ELF-1 (cell line): ENCODE measurements at places on chromosomes 11 and 22.

DNA sequence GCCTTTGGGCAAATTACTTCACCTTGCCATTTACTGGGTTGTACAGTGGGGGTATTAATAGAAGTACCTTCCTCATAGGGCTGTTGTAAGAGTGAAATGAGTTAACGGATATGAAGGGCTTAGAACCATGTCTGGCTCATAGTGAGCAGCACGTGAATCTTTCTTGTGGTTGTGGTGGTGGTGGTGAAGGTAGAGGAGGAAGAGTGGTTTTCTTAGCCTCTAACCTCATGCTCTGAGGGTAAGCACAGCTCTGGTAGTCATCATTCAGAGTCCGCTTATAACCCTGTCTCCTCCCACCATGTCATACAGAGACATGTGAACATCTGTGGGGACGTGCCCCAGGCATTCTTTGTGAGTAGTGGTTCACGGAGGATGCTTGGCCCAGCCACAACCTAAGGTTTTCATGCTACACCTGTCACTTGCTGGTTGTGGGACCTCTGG, 43.6 kb downstream of the TEAD1 start:
- DNase-seq = no peak

DNA sequence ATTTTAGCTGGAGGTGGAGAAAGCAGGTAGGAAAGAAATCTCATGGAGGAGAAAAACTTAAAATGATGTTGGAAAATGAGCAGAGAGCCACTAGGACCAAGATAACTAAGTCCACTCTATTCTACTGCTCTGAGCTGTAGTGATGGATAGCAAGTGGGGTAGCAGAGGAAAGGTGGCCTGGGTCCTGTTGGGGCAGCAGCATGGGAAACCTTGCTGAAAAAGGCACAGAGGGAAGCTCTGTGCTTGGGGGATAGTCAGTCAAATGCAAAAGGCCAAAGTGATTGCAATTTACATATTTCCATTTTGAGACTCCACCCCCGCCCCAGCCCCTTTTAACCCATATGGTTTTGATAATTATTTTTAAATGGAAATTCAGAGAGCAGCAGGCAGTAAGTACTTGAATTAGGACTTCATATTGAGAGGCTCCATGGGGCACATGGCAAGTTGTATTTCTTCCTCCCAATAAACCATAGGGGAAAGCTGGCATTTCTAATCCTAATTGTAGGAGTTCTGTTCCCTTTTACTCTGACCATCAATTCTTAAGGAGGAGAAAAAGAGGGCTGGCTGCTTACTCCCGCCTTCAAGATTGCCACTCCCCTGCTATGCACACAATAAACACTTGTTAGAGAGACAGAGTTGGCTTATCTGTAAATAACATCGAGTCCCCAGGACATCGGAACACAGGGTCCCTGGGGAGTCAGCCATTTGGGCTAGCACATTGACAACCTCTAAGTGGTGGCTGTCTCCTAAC, 1341.5 kb upstream of the TENM4 start:
- DNase-seq = peak; percentile 14

- DNase-seq = no peak
Measured at GRCh38 chr11:119172513-119172912, 4.0 kb downstream of the NLRX1 start.

DNA sequence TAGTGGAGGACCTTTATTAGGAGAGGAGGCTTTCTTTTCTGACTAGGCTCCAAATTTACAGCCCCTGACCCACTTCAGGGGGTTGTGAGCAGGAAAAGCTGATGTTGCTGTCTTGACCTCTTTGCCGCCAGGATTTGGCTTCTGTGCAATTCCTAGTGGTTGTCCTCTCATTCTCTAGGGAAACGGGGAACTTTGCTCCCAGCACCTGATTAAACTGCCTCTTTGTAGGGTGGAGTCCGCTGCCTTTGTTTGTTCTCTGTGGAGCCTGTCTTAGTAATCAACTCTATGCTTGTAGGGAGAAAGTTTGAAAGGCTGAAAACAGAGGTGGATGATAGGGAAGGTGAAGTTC, 16.3 kb downstream of the CTNND1 start:
- DNase-seq = peak; percentile 64

DNA sequence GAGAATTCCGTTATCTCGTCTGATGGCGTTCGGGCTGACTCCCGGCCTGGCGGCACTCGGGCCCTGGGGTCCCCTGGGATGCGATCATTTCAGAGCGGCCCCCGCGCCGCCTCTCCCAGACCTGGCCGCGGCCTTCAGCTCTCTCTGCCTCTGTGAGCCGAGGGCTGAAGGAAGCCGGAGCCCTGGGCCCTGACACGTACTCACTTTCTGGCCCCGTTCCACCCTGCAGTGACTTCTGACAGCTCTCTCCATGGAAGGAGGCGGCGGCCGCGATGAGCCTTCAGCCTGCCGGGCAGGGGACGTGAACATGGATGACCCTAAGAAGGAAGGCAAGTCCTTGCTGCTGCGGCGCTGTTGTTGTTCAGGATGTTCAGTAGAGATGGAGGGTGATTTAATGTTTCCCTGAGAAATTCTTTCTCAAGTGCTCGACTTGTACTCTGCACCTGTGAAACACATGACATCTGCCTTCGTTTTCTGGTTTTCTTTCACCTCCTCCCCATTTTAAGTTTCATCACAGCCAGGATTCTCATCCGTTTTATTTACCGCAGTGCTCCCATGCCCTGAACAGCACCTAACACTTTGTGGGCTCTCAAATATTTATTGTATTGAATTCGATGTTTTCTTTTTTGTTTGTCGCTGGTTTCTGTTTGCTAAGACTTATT, 612 bp downstream of the GTSE1 start:
- no peak for DNase-seq

- DNase-seq = peak; percentile 72
Measured at GRCh38 chr11:123653827-123654565, 428 bp downstream of the SCN3B start.

- DNase-seq = no peak
Measured at GRCh38 chr11:130407978-130408377, 20.4 kb downstream of the ADAMTS8 start.

DNA sequence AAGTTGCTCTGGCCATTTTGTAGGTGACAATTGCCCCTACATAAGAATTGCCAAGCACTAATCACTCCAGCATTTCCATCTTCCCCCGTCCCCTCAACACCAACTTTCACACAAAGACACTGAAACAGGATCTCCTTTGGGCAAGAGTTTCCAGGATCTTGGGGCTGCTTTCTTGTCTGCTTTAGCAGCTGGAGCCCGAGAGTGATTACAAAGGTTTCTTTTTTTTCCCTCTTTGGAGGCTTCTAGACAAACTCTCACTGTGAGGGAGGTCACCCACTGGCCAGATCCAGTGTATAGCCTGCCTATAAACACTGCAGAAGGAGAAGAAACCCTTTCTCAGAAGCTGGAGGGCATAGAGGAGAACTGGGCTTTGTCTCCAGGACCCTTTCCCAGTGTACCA, 92.5 kb downstream of the APIP start:
- DNase-seq = no peak

DNA sequence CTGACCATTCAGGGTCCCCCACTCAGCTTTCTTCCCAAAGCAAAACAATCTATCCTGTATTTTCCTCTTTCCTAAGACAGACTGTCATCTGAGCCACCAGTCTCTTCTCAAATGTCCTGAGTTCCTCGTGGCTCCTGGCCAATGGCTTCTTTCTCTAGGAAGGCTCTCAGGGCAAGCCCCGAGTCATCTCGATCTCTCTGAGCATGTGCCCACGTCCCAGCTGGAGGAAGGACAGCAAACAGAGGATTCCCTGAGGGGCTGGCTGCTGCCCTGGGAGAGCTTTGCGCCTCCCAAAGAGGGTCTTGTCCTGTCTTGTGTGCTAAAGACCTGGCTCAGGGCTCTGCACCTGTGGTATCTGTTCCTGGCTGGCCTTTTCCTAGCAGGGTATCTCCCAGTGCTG, 8.3 kb downstream of the SLC37A2 start:
- no peak for DNase-seq

DNA sequence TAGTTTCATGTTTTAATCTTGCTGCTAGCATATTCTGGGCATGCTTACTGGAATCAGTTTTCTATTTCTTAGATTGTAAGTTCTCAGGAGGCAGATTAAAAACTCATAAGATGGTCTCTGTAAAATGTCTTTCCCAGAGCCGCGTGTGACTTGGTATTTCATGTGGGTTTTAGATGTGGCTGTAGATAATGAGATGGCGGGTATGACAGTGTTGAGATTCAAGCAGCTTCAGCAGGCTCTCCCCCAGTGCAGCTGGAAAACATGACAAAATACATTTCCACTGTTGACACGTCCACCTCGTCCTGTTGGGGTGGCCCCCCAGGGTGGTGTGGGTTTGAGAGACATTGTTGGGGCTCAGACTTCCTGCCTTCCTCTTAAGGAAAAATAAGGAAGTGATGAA, 106.8 kb downstream of the KIRREL3 start:
- no peak for DNase-seq

GRCh38 chr11:123069908-123070821, 8.2 kb upstream of the HSPA8 start:
- no peak for DNase-seq

- no peak for DNase-seq
Measured at GRCh38 chr11:89504270-89504669, 13.1 kb upstream of the NOX4 start.

DNA sequence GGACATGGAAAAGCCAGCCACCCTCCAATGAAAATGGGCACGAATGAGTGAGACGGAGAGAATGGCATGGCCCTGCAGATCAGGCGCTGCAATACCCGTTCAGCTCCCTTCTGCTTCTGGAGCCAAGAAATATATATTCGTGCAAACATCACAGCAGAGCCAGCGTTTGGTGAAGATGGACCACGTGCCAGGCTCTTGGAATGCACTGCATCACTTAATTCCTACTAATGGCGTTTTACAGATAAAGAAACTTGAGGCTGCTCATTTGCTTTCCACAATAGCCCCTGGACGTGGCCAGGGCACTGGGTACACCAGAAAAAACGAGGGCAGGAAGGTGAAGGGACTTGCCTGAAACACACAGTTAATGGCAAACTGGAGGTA, 1.6 kb upstream of the FXYD2 start:
- no peak for DNase-seq

- DNase-seq = no peak
Measured at GRCh38 chr11:72777755-72778278, 16.0 kb downstream of the STARD10 start.

DNA sequence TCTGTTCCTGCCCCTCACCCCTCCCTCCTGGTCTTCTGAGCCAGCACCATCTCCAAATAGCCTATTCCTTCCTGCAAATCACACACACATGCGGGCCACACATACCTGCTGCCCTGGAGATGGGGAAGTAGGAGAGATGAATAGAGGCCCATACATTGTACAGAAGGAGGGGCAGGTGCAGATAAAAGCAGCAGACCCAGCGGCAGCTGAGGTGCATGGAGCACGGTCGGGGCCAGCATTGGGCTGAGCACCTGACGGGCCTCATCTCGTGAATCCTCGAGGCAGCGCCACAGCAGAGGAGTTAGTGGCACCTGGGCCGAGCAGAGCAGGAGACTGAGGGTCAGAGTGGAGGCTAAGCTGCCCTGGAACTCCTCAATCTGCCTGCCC, 941.8 kb downstream of the BRD1 start:
- DNase-seq = no peak

DNA sequence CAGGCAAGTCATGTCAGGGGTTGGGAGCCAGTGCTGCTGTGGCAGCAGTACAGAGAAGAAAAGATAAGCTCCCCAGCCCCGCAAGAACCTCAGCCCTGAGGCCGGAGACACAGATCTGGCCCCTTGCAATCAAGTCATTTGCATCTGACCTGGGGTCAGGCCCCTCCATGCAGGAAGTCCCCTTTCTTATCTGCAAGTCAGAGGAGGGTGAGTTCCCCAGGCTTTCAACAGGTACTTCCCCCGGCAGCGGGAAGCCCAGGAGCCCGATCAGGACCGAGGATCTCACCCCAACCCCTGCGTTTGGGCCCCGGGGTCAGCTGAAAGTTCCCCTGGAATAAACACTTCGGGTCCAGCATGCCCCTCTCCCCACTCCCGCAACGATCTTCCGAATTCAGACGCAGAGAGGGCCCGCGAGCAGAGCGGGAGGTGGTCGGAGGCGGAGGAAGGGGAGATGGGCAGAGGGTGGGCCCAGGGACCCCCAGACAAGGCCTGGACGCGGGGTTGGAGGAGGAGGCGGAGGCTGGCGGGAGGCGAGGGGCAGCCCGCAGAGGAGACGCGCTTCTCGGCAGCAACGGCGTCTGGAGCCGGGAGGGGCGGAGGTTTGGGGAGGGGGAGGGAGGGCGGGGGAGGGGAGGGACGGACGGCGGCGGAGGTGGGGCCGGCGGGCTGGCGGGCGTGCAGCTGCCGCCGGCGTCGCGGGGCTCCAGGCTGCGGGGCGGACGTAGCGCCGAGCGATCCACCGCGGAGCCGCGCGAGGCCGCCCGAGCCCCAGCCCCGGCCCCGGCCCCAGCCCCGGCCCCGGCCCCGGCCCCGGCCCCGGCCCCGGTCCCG, at the start of gene TSPAN18:
Gene TSPAN18 (plus strand): TSS at position 680 of the 831 bp plus-strand sequence. CDS start 179,455 bp downstream, outside the sequence.
- peak; percentile 94 for DNase-seq

- no peak for DNase-seq
Measured at GRCh38 chr11:69705901-69706787, 2.3 kb upstream of the FGF19 start.

- DNase-seq = no peak
Measured at GRCh38 chr22:47929646-47930185, 1167.3 kb downstream of the TBC1D22A start.

GRCh38 chr11:1919391-1920127, at the start of gene TNNT3:
Gene TNNT3 (plus strand): TSS chr11:1919703. CDS start chr11:1922875, 3,172 bp downstream.
- DNase-seq = peak; percentile 58

DNA sequence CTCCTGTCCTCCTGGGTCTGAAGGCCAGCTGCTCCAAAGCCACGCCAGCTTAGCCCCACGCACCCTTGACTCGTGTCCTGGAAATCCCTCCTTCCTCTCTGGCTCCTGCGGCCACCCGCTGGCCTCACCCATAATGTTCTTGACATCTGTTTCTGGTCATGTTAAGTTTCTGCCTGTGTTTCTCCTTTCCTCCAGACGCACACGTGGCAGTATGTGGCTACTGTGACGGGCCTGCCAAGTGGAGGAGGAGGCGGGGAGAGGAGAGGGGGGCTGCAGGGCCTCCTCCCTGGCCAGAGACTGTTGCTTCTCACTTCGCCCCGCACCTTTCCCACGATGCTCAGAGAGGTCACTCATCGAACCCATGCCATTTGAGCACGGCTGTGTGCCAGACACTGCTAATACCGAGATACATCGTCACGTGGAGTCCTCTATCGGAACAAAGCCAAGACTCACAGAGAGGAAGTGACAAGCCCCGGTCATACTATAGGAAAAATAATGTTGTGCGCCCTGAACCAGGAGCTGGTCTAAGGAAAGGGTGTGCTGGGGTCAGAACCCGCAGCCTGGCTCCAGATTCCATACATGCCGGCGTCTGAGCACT, 11.5 kb downstream of the C1QTNF6 start:
- DNase-seq = no peak
